ENCODE measurements at places on chromosomes 3 and 15.

DNA sequence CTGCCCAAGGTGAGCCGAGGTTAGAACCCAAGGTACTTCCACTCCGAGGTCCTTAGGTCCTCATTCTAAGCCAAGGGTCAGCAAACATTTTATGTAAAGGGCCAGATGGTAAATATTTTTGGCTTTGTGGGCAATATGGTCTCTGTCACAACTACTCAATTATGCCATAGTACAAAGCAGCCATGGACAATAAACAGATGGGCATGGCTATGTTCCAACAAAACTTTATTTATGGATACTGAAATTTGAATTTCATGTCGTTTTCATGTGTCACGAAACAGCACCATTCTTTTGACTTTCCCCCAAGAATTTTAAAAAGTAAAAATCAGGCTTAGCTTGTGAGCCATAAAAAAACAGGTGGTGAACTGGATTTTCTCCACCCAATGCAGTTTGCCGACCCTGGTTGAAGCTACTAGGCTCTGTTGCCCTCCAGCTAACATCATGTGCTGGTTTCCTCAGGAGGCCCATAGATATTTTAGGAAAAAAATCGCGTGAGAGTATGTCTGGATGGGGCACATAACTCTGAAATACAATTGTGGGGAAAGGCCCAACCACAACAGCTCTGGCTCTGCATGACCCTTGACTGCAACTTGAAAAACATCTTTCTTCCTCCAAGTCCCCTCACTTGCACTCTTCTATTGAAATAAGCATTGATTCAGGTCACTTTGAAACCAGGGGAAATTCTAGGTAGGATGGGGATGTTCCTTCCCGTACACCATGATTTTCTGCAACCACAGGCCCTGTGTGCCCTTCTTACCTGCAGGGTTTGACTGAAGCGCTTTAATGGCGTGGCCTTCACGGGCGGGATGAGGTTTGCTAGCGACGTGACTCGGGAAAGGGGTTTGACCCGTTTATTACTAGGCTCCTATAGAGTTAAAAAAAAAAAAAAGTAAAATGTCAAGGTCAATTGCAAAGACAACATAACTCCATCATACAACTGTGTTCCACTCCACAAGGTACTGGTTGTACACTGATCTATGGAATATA lies 28.5 kb downstream of the ARHGEF3 start:
- DNase-seq = no peak

- peak; percentile 18 for DNase-seq
Measured at GRCh38 chr3:187085933-187086332, 53.4 kb downstream of the RPL39L start.

GRCh38 chr3:122678506-122678905 lies 2.1 kb upstream of the PARP14 start:
- DNase-seq = no peak

DNA sequence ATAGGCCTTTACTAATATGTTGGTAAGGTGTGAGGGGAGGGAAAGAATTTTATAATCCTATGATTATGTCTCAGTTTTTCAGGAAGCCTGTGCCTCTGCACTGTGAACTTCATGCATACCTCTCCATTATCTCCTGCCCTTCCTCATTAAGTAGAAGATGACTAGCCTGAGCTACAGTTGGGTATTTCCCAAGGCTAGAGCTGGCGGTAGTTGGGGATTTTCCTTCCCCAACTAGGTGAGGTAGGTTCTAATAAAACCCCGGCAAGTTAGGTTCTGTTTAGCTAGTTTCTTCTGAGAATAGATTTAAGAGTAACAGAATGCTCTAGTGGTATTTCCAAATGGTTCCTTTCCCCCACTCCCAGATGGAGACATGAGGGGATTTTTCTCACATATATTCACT lies 414.5 kb downstream of the GRM7 start:
- no peak for DNase-seq

DNA sequence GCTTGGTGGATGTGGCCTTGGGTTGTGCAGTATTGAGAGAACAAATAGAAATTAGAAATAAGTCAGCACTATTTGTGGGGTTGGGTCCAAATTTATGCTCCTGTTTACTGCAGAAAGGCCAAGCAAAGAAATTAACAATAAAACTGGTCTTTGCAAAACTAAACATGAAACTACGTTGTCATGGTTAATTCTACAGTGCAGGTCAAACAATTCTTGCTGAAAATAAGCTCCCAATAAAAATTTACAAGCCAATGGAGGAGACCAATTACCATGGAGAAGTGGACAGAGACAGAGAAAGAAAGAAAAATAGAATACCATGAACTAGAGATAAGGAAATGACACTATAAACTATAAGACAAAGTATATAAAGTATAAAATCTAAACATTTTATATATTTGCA lies 101.3 kb downstream of the CDIN1 start:
- no peak for DNase-seq

DNA sequence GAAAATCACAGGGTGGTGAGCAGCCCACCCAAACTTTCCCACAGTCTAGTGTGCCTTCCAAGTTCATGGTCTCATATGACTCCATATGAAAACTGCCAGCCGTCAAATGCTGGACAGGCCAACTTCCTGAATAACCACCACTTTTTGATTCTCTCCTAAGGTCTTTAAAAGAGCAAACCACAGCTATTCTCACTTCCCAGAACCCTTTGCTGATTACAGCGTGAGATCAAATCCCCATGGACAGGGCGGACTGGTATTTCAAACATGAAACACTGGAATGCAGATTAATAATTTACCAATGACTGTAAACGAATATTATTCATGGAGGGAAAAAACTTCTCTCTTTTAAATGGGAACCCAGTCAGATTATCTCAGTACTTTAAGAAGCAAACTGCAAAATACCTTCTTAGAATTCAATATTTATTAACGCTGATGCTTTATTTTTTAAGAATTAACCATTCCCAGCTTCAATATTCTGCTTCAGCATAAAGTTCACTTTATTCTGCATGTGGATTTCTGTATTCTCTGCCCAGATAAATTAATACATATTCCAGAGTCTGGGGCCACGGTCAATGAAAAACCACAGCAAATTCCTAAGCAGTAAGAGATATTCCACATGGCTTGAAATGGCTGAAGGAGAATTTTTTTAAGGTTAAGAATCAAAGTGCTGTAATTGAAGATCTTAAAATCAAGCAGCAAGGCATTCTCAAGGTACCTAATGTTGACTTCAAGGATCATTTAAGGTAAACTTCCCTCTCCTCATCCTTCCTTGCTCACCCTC lies 42.9 kb downstream of the MYO1E start:
- peak; percentile 96 for DNase-seq

DNA sequence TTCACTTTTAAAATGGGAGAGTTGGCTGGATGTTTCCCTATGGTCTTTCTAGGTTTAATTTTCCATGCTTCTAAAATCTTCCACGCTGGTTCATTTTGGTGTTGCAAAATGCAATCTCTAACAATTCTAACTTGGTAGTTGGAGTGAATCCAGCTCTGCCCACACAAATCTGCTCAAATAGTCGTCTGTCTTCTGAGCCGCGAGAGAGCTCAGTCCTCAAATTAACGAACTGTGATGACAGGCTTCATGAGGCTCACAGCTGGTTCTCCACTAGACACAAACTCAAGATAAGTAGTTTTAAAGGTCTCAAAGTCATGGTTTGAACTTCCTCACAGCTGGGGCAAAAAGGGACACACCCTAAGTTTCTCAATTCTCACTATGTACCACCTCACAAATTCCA lies 178.6 kb upstream of the LYSMD4 start:
- DNase-seq = no peak

DNA sequence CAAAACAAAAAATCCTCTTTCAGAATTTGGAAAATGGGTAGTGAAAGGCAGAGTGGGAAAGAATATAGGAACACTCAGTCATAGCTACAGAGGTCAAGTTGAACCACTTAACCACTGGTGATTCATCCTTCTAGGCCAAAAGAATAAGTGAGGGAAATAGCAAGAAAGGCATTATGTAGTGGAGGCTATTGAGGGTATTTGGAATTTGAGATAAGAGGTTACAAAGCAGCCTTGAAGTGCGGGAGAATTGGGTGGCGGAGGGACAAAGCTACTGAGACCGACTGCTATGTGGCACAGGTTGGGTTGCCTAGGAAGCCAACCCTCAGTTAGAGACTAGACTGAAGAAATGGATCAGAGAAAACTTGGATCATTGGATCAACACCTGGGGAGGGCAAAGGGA lies 109.5 kb downstream of the SYNPR start:
- DNase-seq = peak; percentile 56

All from ACHN (cell line).